Cardiac septum (tissue), 1 donor: ENCODE measurements at places on chromosomes 1 and 21.

- DNase-seq: no peak
These were observed 28.2 kb downstream of the UTS2 start for GRCh38 chr1:7824701-7825100.

DNA sequence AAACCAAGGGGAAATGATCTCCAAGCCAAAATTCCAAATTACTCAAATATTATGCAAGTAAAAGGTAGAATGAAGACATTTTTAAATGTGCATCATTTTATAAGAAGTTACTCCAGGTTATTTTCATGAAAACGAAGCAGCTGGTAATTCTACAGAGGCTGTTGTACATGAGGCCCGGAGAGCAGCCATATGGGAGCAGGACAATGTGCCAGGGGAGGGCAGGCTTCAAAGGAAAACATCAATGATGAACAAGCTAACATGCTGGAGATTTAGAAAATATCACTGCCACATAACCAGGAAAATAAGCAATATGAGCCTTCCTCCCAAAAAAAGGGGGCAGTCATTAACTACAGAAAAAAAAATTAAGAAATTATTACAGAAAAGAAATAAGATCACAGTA, 109.1 kb downstream of the TIAM1 start:
- DNase-seq: no peak

DNA sequence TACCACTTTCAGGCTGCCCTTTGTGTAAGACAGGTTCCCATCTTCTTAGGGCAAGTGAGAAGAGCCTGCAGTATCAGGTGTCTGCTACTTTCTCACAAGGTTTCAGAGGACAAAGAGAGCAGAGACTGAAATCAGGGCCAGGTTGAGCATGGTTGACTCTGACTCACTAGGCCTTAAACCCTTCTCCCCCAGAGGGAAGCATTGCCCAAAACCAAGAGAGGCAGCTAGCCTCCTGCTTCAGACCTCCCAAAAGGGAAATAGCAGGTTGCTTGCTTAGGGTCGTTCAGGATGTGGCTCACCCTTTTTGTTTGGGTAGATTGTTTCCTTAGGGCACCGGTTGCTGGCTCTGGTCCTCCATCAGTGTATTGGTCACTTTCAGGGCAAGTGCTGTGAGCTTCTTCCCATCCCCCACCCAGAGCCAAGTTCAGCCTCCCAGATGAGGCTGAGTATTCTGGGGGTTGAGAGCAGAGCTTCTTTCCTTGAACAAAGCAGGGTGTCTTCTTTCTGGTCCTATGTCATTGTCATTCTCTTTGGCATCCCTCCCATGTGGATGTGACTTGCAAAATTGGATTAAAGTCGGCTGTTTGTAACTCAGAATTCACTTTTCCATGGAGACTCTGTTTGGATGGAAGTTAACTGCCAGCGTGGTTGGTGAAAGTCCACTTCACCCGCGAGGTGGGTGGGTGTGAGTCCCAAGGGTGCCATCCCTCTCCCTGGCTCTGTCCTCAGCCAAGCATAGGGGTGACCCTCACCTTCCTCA, 55.5 kb upstream of the GALNT2 start:
- DNase-seq: no peak

DNA sequence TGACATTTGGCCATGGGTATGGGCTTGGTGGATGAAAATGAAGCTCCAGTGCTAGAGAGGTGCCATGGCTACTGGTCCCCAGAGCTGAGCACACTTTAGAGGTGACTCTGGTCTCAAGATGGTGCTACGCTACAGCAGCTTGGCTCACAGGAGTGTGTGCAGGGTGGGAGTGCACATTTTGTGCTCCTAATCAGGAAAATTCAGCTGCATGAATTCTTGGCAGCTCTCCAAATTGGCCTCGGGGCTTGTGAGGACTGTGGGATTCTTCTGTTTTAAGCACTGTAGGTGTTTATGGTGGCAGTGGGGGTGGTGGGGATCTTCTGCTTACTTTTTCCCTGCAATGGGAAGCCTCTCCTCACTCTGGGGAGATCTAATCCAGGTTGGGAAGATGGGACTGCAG, 17.3 kb upstream of the TIPRL start:
- no peak for DNase-seq

- no peak for DNase-seq
These were observed 400.7 kb downstream of the SMYD3 start for GRCh38 chr1:246106342-246106763.

DNA sequence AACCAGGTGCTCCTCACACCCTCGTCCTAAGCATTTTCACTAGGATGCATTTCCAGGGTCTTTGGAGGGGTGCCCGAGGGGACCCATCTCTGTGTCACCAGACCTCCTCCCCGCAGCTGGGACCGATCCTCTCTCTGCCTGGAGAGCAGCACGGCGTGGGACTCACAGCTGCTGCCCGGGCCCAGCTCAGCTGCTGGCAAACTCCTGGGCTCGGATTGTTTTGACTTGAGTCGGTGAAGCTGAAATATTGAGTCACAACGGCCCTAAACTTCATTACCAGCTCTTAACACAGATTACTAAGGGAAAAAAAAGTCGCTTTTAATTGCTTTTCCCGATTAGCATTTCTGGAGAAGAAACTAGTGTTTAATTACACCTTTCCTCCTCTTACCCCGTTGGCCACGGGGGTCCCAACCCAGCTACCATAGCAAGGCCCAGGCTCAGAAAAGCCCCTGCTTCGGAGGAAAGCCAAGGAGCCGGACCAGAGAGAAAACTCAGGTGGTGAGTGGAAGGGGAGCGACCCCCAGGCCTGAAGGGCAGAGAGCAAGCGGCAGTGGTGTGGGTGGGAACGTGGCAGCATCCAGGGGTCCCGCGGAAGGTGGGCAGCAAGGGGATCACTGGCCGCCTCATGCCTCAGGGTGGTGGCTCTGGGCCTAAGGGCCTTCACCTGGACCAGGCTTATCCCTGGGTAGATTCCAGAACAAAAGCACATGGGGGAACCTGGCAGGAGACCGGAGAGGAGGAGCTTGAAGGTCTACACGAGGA, 41.7 kb downstream of the CASZ1 start:
- DNase-seq: no peak

DNA sequence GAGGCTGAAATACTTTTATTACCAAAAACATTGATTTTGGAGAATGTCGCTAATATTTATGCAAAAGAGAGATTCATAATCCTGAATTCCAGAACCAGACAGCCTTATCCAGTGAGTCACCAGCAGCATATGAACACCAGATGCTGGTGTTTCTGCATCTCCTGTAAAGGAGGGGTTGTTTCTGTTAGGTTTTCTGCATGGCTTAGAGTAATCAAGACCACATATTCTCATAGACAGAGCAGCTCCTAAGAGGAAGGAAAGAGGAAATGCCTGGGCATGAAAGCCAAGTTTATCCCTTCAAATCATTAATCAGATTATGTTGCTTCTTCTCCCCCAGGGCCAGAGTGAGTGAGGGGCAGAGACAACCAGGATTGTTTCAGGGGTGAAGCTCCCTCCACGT, 86.2 kb downstream of the NGF start:
- DNase-seq: no peak

GRCh38 chr1:24325587-24326449, 6.7 kb downstream of the GRHL3 start:
- DNase-seq: no peak

DNA sequence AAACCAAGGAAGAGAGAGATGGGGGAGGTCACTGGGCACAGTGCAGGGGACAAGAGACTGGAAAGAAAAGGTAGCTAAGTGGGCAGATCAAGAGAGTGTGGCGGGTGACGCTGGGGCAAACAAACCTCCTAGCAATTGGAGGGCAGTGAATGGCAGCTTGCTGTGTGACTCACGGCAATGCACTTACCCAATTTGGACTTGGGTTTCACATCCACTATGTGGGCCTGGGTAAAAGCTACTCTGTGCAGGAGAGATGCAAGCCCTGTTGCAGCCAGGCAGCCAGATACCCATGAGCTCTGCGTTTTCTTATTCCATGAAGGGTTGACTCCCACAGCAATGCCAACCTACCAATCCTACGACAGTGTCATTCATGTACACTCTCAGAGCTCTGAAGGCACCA, 9.5 kb downstream of the PLXNA2 start:
- DNase-seq: peak; percentile 35

- DNase-seq: no peak
These were observed 5.6 kb upstream of the ERO1B start for GRCh38 chr1:236287356-236287755.

- DNase-seq: no peak
These were observed 3.8 kb downstream of the ZNF672 start for GRCh38 chr1:248841702-248842395.

GRCh38 chr1:53771648-53772047, 32.7 kb upstream of the GLIS1 start:
- no peak for DNase-seq

GRCh38 chr1:213393860-213394259, 342.8 kb downstream of the RPS6KC1 start:
- DNase-seq: no peak

GRCh38 chr1:221829327-221830015, 87.6 kb upstream of the DUSP10 start:
- no peak for DNase-seq

DNA sequence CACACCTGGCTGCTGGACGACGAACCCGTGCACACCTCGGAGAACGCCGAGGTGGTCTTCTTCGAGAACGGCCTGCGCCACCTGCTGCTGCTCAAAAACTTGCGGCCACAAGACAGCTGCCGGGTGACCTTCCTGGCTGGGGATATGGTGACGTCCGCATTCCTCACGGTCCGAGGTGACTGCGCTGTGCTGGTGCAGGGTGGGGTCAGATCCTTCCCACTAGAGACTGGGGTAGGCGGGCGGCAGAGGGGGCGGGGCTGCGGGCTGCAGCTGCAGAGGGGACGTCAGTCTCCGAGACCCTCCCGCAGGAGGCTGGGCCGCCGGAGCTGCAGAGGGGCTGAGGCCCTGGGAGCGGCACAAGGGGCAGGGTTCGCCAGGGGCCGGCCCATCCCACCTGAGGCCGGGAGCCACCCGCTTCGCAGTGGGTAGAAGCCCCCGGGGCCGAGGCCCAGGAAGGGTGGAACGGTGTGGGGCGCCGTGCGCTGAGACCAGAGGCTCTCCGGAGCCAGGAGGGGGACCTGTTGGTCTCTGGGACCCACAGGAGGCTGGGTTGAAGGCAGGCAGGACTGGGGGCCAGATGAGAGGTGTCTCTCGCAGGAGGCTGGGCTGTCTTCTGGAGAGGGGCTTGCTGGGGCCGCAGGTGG, 90.6 kb downstream of the TRIM11 start:
- peak; percentile 75 for DNase-seq

- no peak for DNase-seq
These were observed 102.8 kb upstream of the C1orf21 start for GRCh38 chr1:184283999-184284398.
